ENCODE measurements at places on chromosomes 13 and 19. TPM values are rescaled to one million over a fixed set of nuclear protein-coding genes. Genes with fewer than 3 reads are reported as not detected.

SERPINE3 gene
- not detected for total RNA-seq

CEACAM4 gene
- total RNA-seq, result not detected

EPSTI1 gene
- 47.0 TPM for total RNA-seq

METTL21C gene
- not detected for total RNA-seq

RDH8 gene
- total RNA-seq, result not detected

LGALS14 gene
- total RNA-seq, result not detected

ZNF492 gene
- total RNA-seq, result not detected

SYNGR4 gene
- not detected for total RNA-seq

KISS1R gene
- total RNA-seq, result not detected

ATP1A3 gene
- 0.15 TPM for total RNA-seq

ICAM5 gene
- total RNA-seq, result under 0.01 TPM

SPRY2 gene
- total RNA-seq, result 26.3 TPM

SLC10A2 gene
- total RNA-seq, result not detected

SIGLEC8 gene
- total RNA-seq, result not detected

DLL3 gene
- total RNA-seq, result 0.65 TPM

CYP2F1 gene
- not detected for total RNA-seq

NLRP5 gene
- total RNA-seq, result not detected

ACER1 gene
- total RNA-seq, result not detected

ZNF579 gene
- 3.2 TPM for total RNA-seq

SIGLECL1 gene
- total RNA-seq, result not detected

PINLYP gene
- 0.97 TPM for total RNA-seq

CEACAM16 gene
- not detected for total RNA-seq

ZNF534 gene
- not detected for total RNA-seq

CCDC122 gene
- total RNA-seq, result 4.0 TPM

PSG4 gene
- not detected for total RNA-seq

TUBA3C gene
- total RNA-seq, result not detected

BLOC1S3 gene
- total RNA-seq, result 7.8 TPM

SIGLEC5 gene
- total RNA-seq, result not detected

IL11 gene
- total RNA-seq, result 2.6 TPM
